ENCODE measurements at places on chromosomes 2 and 18. TPM values are rescaled to one million over a fixed set of nuclear protein-coding genes. Genes with fewer than 3 reads are reported as not detected.

GRCh38 chr2:217849154-217849975, 153.4 kb downstream of the TNS1 start:
- DNase-seq, result no peak

GRCh38 chr2:158456309-158457066, at the start of the genes CCDC148 and PKP4:
CCDC148 (minus strand) TSS chr2:158456753; CDS start chr2:158456439, 314 bp downstream.
PKP4 (plus strand) TSS chr2:158456952; CDS start chr2:158533185, 76,233 bp downstream.
- DNase-seq, result peak; percentile 91

GRCh38 chr2:196988639-196989038, 62.1 kb upstream of the PGAP1 start:
- peak; percentile 9 for DNase-seq

DNA sequence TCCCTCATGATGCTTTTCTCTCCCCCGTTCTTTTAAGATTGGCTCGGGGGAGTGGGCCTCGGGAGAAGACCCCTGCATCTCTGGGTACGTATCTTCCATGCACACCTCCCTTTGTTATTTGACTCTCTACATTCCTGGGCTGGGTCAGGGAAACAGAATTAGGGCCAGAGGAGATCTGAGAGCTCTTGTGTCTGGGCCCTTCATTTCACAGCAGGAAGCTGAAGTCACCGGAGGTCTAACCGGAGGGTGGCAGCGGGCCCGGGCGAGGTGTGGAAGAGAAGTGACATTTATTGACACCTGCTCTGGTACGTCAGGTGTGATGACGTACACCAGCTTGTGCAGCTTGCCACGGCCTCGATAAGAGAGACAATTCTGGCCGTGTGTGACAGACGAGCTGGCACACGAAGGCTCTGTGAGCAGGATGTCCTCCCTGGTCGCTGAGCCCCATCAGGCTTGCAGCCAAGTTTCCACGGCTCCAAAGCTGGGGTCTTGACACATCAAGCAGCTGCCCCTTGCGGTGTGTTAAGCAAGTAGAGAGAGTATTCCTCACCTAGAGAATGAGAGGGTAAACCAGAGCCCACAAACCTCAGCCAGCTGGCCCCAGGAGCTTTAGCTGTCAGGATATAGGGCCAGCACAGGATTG, 30.4 kb downstream of the TOGARAM2 start:
- DNase-seq, result peak; percentile 75

DNA sequence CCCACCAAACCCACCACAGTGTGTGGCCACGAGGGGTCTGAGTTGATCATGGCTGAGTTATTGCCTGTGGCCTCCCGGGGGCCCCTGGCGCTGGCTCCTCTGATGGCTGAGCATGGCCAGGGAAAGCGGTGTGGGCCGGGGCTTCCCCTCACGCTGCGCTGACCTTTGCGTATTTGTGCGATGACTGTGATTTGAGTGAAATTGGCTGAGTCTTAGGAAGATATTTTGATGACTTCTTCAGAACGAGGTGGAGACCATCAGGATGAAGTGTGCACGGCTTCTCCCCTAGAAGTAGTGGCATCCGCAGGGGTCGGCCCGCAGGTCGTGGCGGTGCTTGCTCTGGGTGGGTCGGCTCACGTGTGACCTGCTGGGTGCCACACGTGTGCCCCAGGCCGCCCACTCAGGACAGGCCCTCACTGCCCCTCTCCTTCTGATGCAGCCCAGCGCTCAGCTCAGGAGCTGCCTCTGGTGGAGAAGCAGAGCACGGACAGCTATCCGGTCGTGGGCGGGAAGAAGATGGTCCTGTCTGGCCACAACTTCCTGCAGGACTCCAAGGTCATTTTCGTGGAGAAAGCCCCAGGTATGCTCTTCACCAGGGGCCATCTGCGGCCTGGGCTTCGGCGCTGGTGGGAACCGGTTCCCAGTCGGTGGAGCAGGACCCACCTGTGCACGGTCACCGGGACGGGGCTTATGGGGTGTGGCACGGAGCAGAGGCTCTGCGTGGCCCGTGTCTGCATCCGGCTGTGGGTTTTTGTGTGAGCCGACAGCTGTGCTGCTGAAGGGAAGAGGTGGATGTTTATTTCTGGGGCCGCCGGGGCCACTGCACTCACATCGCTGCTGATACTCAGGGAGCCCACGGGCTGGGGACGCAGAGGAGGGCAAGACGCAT, 55.8 kb downstream of the NFATC1 start:
- no peak for DNase-seq

- DNase-seq, result no peak
These were observed 9.0 kb downstream of the PMAIP1 start for GRCh38 chr18:59908799-59909198.

The RNU2-63P gene
- total RNA-seq, result 22.2 TPM

The DES gene
- total RNA-seq, result not detected

The IGFBP5 gene
- not detected for total RNA-seq

The ZNF385B gene
- not detected for total RNA-seq

DNA sequence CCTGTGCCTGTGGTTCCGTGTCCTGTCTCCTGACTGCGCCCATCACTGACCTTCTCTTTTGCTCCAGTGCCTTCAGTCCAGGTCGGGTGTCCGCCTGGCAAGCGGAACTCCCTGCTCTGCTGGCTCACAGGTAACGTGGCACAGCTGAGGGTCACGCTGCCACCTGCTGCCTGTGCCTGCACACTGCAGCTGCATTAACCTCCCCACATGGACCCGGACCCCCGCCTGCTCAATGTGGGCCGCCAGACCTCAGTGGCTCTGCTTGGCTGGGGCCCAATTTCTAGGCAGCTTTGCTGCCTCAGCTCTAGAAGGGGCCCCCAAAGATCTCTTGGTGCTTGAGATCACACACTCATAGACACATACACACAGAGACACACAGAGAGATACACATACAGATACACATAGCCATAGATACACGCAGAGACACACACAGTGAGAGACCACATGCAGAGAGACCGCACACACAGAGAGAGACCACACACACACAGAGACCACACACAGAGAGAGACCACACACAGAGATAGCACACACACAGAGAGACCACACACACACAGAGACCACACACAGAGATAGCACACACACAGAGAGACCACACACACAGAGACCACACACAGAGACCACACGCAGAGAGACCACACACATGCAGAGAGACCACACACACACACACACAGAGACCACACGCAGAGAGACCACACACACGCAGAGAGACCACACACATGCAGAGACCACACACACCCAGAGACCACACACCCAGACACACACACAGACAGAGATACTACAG, 14.9 kb upstream of the CNNM3 start:
- DNase-seq, result peak; percentile 78

GRCh38 chr2:196112418-196113034, 43.9 kb upstream of the DNAH7 start:
- no peak for DNase-seq

GRCh38 chr2:170887896-170888295, 41.2 kb upstream of the GORASP2 start:
- DNase-seq, result no peak

DNA sequence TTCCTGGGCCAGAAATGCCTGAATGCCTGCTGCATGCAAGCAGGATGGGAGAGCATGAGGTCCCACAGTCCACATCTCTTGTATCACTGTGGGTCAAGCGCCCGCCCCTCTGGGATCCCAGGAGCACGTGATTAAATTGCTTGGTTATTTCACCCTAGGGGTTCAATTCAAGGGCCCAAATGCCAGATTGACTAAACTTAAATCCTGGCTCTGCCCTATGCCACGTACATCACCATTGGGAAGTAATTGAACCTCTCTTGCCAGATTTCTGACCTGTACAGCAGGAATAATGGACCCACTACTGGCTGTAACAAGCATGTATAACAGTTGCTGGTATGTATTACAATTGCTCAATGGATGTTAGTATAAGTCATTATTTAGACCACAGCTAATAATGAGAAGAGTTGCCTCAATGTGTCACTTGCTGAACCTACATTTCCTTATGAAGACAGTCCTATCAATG, 19.9 kb downstream of the FHL2 start:
- no peak for DNase-seq
